ENCODE measurements at places on chromosomes 5 and 9.

GRCh38 chr5:131747180-131748105 lies 49.4 kb downstream of the FNIP1 start:
- no peak for DNase-seq

GRCh38 chr5:150401076-150401375 lies 11.7 kb downstream of the CD74 start:
- no peak for DNase-seq

GRCh38 chr5:153084511-153084910 lies 406.0 kb upstream of the GRIA1 start:
- no peak for DNase-seq

- DNase-seq, result no peak
Measured at GRCh38 chr9:112341730-112342129, 8.3 kb upstream of the PTBP3 start.

DNA sequence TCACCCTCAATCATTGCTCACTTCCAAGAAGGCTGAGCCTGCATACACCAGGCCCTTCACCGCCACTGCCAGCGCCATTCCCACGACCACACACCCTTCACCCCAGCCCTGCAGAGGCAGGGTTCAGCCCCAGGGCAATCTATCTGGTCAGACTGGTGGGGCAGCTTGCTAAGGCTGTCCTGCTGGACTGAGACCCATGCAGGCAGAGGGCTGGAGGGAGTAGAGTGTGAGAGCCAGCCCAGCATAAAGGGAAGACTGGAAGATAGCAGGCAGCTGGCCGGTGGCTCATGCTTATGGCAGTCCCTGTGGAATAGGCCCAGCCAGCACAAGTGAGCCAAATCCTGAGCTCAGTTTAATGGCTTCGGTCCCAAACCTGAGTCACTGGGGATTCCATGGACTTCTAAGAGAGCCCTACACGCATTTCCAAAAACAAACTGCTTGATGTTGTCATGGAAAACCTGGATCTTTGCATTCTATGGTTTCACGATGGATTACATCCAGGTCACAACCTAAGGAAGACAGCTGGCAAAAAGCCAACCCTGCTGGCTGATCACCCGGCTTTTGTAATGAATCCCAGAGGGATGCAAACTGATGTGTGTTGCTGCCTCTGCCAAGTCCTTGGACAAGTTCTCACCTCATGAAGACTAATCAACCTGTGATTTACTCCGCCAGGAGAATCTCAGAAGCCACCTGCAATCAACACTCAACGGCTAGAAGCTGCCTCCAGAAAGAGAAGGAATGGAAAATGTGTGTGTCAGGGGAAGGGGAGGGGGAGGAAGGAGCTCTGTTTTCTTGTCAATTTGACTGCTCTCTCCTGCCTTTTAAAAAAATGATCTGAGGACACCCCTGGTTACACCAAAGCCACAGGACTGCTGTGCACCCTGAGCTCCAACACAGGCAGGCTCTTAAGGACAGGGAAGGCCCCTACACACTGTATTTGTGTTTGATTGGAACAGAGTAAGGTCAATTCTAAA lies 143.6 kb downstream of the LHFPL2 start:
- DNase-seq, result no peak

GRCh38 chr5:149144637-149145036 lies 3.3 kb downstream of the ABLIM3 start:
- DNase-seq, result no peak

DNA sequence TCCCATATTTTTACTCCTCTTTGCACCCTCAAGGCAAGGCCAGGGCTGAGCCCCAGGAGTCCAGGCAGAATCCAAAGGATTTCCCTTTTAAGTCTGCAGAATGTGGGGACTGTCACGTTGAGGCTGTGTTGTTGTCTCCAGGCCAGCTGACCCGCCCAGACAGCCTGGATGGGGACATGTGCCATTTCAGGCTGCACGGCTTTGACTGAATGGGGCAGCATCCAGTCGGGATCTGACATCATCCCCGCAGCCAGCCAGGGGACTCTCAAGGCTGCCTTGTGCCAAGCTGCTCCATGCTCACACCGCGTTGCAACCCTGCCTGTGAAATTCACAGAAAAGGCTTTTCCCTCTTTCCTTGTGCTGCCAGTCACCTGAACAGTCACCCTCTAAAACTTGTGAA lies 2.2 kb upstream of the ZNF366 start:
- DNase-seq, result no peak

DNA sequence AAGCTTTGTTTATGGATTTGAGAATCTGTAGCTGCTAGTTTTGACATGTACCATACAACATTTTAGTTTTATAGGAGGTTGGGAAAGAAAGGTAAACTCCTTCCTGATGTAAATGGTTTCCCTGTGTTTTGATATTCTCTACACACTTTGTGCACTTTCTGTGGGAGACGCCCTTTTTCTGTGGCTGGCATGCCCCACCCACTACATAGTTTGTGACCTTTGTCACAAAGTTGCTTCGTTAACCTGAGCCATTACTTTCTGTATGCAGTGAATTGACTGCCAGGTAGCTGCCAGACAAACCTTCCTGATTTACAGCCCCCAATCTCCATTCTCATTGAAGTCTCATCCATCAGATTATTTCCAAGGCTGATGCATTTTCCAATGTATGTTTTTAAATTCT lies 90.6 kb downstream of the NLN start:
- DNase-seq, result no peak

DNA sequence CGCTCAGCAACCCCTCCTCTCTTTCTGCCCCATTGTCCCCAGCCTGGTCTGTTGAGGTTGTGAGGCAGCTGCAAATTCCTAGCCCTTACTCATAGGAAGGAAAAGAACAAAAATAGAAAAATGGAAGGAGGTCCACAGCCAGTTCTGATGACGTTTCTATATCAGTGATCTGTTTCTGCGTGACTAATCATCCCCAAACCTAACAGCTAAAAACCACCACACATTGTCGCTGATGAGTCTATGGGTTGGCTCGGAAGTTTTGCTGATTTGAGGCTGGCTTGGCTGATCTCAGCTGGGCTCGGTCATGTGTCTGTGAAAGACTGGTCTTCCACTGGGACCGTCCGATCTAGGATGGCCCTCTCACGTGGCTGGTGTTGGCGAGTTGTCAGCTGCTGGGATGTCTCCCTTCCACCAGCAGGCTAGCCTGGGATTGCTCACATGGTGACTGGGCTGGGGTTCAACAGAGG lies 200.6 kb upstream of the ZNF618 start:
- DNase-seq, result no peak

GRCh38 chr9:5767968-5768932 lies 64.7 kb downstream of the ERMP1 start:
- no peak for DNase-seq

All from activated gamma-delta T cell treated with anti-CD3 and anti-CD28 coated beads, Interleukin-2, amount 50 U/mL, for 16 hours (primary cell).